Upper lobe of left lung (tissue), 6 donors: ENCODE measurements at places on chromosomes 2 and 18. TPM values are rescaled to one million over a fixed set of nuclear protein-coding genes. Genes with fewer than 3 reads are reported as not detected.

DNA sequence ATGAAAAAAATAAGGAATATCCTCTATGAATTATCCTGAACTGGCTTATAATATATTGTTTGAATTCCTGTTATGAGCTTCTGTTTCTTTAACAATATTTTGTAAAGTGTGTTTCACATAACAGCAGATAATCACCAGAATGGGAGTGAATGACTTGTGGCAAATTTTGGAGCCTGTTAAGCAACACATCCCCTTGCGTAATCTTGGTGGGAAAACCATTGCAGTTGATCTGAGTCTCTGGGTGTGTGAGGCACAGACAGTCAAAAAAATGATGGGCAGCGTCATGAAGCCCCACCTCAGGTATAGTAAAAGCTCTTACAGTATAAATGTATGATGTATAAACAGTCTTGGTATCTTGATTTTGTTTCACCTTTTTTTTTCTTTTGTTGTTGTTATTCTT lies 5.9 kb downstream of the GEN1 start:
- H3K4me3 ChIP-seq: no peak overlapping the region
- no peaks in the 10 kb centered on the region for H3K27me3 ChIP-seq
- peaks cover 1% of the 10 kb centered on the region for H3K4me1 ChIP-seq

DNA sequence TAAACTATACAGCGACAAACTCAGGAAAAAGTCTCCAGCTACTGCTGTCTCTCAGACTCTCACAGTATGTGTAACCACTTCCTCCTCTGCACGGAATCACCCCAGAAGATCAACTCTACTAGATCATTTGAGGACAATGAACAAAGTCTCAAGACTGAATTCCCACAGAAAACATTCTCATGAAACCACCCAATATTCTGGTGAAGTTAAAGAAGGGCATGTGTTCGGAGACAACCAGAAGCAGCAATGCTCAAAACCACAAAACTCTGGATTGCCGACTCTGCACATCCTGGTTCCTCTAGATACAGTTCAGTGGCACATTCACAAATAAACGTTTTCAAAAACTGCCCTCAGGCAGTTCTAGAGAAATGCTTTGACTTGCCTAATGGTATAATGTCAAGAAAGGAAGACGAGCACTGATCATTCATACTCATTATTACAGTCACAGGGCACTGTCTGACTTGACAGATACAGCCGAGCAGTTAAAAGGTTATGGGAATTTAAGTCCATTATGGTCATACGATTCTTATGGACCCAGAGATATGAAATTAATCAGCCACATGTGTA lies 91.9 kb upstream of the STK17B start:
- peaks cover 33% of the 10 kb centered on the region for H3K4me1 ChIP-seq
- H3K4me3 ChIP-seq: no peak overlapping the region
- H3K36me3 ChIP-seq: no peaks in the 10 kb centered on the region
- no peaks in the 10 kb centered on the region for H3K27me3 ChIP-seq
- H3K27ac ChIP-seq: peak overlapping the region; percentile 62

DNA sequence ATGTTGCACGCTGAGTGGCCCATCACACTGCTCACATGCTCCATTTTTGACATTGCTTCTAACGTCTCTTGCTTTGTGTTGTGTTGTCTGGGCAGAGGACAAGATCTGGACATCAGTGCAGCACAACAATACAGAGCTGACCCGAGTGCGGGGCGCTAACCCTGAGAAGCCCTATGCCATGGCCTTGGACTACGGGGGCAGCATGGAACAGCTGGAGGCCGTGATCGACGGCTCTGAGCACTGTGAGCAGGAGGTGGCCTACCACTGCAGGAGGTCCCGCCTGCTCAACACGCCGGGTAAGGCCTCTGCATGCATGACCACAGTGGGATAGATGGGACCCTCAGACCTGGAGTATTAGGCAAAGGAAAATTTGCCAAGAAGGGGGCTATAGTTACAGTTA lies 622.6 kb downstream of the CNTNAP5 start:
- H3K27me3 ChIP-seq: no peaks in the 10 kb centered on the region
- no peak overlapping the region for H3K27ac ChIP-seq
- peak; percentile 18 for DNase-seq
- H3K36me3 ChIP-seq: no peaks in the 10 kb centered on the region
- no peak overlapping the region for H3K4me3 ChIP-seq
- no peaks in the 10 kb centered on the region for H3K4me1 ChIP-seq

DNA sequence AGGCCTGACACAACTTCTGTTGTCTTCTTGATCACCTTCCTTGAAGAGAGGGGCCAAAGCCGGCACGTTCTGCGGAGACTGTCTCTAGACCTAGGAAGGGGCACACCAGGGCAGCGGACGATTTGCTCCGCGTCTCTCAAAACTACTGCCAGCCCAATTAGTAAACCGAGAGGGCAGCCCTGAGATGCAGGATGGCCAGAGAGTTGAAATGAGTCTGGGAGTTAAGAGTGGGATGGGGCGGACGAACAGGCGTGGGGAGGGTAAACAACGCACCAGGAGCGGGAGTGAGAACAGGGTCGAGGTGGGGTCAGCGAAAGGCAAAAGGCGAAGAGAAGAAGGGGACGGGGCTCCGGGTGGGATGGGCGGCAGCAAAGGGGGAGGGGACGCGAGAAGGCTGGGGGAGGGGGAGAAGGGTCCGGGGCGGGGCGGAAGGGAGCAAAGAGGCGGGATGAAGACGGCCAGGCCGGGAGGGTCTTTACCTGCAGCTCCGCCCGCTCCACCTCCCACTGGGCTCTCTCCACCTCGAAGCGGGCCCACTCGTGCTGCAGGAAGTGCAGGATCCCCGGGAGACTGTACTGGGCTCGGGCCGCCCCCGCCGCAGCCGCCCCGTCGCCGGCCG lies 476 bp downstream of the STRN start:
- DNase-seq: peak; percentile 59
- no peaks in the 10 kb centered on the region for H3K36me3 ChIP-seq
- H3K27ac ChIP-seq: peak overlapping the region; percentile 93
- no peaks in the 10 kb centered on the region for H3K27me3 ChIP-seq

- peaks cover 2% of the 10 kb centered on the region for H3K4me1 ChIP-seq
- H3K4me3 ChIP-seq: no peak overlapping the region
- no peak for DNase-seq
Measured at GRCh38 chr2:24877646-24878045, 42.4 kb downstream of the ADCY3 start.

DNA sequence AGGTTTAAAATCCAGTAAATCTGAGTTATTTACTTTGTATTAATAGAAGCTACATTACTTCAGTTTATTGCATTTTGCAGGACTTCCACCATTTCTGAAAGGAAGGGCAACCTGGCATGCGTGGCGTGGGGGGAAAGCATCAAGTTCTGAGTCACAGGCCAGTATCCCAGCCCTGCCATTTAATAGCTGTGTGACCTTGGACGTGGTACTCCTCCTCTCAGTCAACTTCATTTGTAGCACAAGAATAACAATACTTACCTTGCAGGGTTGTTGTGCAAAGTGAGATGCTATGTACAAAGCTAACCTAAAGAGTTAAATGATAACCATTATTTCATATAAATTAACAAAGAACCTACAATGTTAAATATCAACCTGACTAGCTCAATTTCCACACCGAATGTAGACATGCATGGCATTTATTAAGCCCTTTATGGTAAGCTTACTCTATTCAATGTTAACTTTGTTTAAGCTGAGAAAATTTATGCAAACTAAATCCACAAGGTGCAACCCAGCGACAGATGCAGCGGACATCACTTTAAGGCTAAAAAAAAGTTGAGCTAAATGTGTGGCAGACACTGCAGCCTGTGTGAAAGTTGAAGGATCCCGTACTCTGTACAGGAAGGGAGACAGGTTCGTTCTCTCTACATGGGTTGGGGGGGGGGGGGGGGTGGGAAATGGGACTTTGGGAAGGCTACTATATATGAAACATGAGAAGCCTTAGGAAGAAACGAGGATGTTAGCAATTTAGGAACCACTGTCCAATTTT lies 17.2 kb upstream of the STPG4 start:
- H3K4me3 ChIP-seq: no peak overlapping the region
- peaks cover 32% of the 10 kb centered on the region for H3K36me3 ChIP-seq
- peaks cover 47% of the 10 kb centered on the region for H3K4me1 ChIP-seq
- peak overlapping the region; percentile 99 for H3K27ac ChIP-seq
- no peak for DNase-seq

DNA sequence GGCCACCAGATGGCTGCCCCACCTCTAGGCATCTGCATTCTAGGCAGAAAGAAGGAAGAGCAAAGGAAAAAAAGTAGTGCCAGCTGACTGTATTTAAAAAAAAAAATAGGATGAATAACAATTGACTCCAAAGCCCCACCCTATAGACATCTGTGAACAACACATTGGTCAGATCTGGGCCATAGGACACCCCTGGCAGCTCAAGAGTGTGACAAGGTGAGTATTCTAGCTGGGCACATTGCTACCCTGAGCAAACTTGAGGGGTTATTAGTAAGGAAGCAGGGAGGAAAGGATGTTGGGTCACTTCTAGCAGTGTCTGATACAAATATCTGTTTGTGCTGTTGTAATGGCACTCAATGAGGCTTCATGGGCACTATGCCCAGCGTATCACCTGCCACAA lies 58.6 kb upstream of the NPAS2 start:
- no peaks in the 10 kb centered on the region for H3K27me3 ChIP-seq
- no peaks in the 10 kb centered on the region for H3K4me1 ChIP-seq
- H3K36me3 ChIP-seq: no peaks in the 10 kb centered on the region
- H3K27ac ChIP-seq: no peak overlapping the region

DNA sequence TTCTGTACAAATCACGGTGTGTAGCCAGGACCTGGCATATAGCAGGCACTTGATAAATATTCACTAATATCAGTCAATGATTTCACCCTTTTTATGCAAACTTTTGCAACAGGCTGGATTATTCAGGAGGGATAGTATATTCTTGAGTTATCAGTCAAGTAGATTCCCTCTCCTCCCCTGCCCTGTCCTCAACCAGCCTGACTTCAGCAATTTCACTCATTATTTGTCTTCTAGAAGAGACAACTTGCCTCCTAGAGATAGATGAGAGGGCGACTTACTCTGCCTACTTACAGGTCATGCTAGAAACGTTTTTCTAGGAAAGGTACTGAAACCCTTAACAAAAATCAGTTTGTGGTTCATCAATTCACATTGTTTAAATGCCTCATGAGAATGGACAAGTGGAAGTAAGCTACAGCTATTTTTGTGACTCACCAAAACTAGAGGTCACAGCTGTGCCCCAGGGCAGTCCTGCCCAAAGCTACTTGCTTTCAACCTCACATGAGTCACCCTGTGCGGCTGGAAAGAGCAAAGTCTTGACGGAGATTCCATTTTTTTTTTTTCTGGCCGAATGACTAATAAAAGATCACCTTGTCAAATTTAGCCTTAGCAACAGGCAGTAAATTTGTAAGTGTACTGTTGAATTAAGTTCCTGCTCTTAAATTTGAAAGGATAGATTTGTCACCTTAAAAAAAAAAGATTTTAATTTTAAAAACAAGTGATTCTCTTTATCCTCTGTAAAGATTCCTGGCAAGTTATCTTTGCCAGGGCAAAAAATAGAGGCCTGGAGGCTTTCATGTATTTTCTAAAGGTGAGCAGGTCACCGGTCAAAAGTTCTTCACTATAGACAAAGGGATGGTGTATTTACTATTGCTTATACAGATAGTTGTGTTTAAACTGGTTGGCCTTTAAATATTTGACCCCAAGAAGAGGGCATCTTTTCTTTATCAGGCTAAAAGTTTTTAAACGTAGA lies 109.0 kb upstream of the SLC35G4 start:
- H3K4me1 ChIP-seq: no peaks in the 10 kb centered on the region
- no peaks in the 10 kb centered on the region for H3K36me3 ChIP-seq
- no peak for DNase-seq
- H3K27me3 ChIP-seq: no peaks in the 10 kb centered on the region
- H3K4me3 ChIP-seq: no peak overlapping the region

GRCh38 chr2:174338671-174339560 lies 4.2 kb downstream of the SP9 start:
- H3K27me3 ChIP-seq: peaks cover 97% of the 10 kb centered on the region
- no peaks in the 10 kb centered on the region for H3K36me3 ChIP-seq
- H3K27ac ChIP-seq: no peak overlapping the region
- H3K4me3 ChIP-seq: no peak overlapping the region
- DNase-seq: no peak

GRCh38 chr2:173210270-173211196 lies 134.9 kb downstream of the MAP3K20 start:
- peaks cover 23% of the 10 kb centered on the region for H3K4me1 ChIP-seq
- no peaks in the 10 kb centered on the region for H3K36me3 ChIP-seq
- DNase-seq: no peak
- no peaks in the 10 kb centered on the region for H3K27me3 ChIP-seq
- no peak overlapping the region for H3K4me3 ChIP-seq
- no peak overlapping the region for H3K27ac ChIP-seq

DNA sequence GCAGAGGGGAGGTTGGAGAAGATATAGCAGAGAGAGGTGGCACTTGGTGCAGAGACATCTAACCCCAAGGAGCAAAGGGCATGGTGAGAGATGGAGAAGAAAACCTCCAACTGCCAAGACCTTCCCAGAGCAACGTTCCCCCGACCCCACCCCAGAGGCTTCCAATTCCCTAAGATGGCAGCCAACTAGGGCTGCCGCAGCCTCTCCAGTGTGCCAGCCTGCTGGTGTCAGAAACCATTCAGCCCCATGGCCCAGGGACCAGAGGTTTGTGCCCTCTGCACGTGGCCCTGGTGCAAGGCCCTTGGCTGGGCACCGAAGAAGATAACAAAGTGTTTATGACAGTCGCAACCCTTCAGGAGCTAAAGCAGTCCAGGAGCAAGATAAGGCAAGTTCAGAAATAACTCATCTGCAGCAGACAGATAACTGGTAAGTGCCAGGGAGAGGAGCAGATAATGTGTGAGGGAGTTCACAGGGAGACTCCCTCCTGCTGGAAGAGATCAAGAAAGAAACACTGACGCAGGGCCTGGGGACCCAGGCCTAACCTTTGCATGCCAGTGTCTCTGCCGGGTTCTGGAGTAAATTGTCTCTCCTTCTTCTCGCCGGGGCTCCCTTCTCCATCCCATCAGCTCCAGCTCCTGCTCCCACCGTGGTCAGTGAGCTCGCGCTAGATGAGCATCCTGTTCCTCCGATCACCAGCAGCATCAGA lies 66.1 kb upstream of the ID2 start:
- no peak overlapping the region for H3K27ac ChIP-seq
- H3K4me1 ChIP-seq: no peaks in the 10 kb centered on the region
- H3K4me3 ChIP-seq: no peak overlapping the region
- no peaks in the 10 kb centered on the region for H3K36me3 ChIP-seq
- no peak for DNase-seq
- no peaks in the 10 kb centered on the region for H3K27me3 ChIP-seq

GRCh38 chr2:20635675-20636584 lies 15.0 kb downstream of the HS1BP3 start:
- H3K4me1 ChIP-seq: peaks cover 32% of the 10 kb centered on the region
- H3K27ac ChIP-seq: peak overlapping the region; percentile 22
- peak; percentile 97 for DNase-seq
- H3K4me3 ChIP-seq: no peak overlapping the region

The CKAP2L gene
- total RNA-seq: 1.8 TPM

The CD207 gene
- total RNA-seq: 0.74 TPM

The TMEM247 gene
- total RNA-seq: not detected

The GCA gene
- total RNA-seq: 37.3 TPM

The LYPD6B gene
- total RNA-seq: not detected

The TNFRSF11A gene
- total RNA-seq: 1.7 TPM

The REG1B gene
- total RNA-seq: not detected
